ENCODE measurements at places on chromosomes 4 and X.
A peak's percentile ranks its signal among the peaks of the same experiment; 100 is the strongest.

DNA sequence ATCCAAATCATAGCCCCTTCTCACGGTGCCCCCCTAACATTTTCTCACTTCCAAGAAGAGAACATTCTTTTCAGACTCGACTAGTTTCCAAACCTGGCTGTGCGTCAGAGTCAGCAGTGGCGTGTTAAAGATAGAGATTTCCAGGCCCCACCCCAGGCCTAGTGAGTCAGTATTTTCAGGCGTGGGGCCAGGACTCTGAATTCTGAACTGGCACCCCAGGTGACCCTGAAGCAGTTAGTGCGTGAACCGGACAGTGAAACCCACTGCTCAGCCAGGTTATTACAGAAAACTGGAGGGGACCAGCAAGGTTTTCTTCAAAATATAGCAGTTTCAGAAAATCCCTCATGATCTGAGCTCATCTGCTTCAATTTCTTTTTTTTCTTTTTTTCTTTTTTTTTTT is 35.0 kb upstream of the BCOR start:
- DNase-seq: no peak

DNA sequence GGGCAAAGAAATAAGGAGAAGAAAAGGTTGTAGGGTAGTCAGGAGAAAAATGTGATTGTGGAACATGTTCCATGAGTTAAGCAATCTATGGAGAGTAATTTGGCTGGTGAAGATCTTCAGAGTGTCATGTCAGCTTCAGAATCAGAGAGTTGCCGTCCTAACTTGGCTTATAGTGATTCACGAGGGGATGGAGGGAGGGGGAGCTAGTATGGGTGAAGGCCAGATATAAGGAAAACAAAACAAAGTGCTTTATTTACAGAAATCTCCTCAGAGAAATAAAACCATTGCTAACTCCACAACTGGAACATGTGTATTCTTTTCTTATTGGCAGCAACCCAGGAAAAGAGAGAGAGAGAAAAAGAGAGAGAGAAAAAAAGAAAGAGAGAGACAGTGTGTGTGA is 256.5 kb upstream of the NRK start:
- no peak for DNase-seq

- peak; percentile 63 for DNase-seq
These were observed 60.8 kb upstream of the CBR4 start for GRCh38 chr4:169070895-169071218.

GRCh38 chr4:73252001-73252400 is 6.6 kb downstream of the ANKRD17 start:
- no peak for DNase-seq

GRCh38 chr4:154743683-154744340 is at the start of gene LRAT:
TSS of gene LRAT (plus strand) at chr4:154744000. CDS start at chr4:154744327, 327 bp downstream.
- DNase-seq: peak; percentile 7

- DNase-seq: no peak
These were observed 13.6 kb upstream of the CYTL1 start for GRCh38 chr4:5032813-5033212.

DNA sequence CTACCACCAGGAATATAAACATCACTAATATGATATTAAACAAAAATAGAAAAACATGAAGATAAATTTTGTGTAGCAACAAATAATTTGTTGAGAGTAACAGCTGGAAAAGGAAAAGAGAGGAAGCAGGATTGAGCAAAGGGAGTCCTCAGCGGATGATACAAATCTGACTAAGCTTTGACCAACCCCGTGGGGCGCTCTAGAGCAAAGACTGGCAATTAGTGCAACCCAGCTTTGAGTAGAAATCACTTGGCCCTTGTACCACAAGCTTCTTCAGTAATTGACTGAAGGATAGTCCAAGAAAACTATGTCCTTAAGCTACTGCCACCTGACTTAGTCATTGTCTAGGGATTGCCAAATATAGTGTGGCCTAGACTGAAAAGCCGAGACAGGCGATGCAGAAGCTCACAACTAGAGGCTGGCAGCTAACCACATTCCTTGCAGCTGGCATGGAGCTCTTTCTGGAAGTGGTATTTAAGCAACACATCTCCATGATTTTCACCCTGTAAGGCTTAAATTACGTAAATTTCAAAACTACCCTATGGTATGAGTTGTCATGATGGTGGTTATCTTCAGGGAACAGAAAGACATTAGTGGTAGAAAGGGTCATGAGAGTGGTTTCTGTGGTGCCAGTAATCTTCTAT is 396.0 kb downstream of the PDGFC start:
- no peak for DNase-seq

DNA sequence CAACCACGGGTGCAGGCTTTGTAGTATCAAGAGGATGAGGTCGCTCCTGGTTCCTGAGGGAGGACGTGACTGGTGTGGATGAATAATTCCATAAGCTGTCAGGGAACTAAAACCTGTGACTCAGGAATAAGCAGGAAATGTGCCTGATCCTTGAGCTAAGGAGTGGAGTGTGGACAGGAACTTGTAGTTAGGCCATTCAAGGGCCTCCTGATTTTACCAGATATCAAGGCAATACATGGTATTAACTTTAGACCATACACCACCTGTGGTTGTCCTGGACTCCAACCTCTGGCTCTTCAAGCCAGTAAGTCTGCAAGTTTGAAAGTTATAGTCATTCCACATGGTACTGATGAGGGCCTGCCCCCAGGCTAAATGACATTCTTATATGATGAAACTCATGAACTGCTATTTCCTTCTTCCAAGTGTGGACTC is 12.1 kb upstream of the ING2 start:
- DNase-seq: no peak

- DNase-seq: no peak
These were observed 10.8 kb upstream of the CITED1 start for GRCh38 chrX:72316408-72317110.

GRCh38 chrX:103651151-103651773 is 22.5 kb downstream of the TCEAL1 start:
- peak; percentile 6 for DNase-seq

GRCh38 chrX:16786791-16787735 is 797 bp downstream of the TXLNG start:
- peak; percentile 55 for DNase-seq

DNA sequence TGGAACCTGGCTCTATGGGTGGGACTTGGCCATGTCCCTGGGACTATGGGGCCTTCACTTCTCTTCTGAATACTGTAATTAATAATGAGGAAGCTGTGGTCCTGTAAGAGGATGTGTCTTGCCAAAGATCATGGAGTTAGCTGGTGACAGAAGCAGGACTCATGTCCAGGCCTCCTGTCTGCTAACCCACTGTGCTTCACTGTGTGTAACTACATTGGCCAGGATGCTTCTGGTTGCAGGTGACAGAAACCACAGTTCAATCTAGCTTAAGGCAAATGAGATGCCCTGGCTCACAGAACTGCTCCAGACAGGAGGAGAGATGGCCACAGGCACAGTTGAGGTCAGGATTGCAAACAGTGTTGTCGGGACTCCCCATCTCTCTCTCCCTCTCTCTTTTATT is 3.1 kb downstream of the MTMR1 start:
- no peak for DNase-seq

DNA sequence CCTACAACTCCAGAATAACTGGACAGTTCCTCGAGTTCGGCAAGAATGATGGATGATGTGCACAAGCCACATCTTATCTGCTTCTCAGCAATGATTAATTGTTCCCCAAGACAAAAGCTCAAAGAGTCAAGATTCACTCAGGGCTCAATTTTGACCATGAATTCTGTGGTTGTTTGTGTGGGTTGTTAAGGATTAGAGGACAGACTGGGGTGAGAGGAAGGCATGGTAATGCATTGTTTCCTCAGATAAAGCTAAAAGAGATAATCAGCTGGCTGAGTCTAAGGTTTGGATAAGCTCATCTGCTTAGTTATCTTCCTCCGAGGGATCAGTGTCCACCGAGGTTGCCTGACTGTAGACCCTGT is 161.0 kb downstream of the CPEB2 start:
- no peak for DNase-seq

DNA sequence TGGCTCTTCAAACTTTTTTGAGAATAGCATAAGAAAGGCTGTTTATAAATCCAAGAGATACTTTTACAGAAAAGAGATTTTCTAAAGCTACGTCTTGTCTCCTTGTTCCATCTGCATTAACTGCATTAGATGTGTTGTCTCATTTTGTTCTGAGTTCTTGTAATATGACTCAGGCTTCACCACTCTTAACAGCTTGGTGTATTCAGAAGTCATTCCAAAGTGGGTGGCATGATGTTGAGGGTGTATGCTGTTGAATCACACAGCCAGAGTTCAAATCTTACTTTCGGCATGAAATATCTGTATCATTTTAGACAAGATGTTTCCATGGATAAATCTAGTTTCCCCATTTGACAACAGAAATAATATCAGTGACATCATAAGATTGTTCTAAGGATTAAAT is 30.1 kb downstream of the SYTL5 start:
- no peak for DNase-seq
